ENCODE measurements at places on chromosomes 11 and 22.

DNA sequence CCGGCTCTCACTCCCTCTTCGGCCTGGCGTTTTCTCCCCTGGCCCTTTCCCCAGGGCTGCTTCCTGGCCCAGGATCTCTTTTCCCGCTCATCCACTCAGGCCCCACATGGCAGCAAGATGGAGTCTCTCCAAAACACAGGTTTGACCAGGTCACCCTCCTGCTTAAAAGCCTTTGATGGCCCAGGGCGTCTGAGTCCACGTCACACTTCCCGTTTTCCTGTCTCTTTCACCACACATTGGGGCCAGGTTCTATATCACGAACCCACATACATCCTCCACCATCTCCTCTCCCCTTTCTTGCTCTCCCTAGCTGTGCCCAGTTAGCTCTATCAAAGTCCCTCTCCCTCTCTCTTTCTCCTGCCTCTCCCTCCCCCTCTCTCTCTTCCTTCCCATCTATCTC is 7.8 kb upstream of the LRRC32 start:
- DNase-seq: no peak

GRCh38 chr11:44638032-44638431 is 72.6 kb downstream of the CD82 start:
- DNase-seq: no peak

- no peak for DNase-seq
These were observed 2.2 kb downstream of the MAPK12 start for GRCh38 chr22:50259302-50259701.

- DNase-seq: no peak
These were observed 7.4 kb upstream of the RBMXL2 start for GRCh38 chr11:7081441-7081840.

DNA sequence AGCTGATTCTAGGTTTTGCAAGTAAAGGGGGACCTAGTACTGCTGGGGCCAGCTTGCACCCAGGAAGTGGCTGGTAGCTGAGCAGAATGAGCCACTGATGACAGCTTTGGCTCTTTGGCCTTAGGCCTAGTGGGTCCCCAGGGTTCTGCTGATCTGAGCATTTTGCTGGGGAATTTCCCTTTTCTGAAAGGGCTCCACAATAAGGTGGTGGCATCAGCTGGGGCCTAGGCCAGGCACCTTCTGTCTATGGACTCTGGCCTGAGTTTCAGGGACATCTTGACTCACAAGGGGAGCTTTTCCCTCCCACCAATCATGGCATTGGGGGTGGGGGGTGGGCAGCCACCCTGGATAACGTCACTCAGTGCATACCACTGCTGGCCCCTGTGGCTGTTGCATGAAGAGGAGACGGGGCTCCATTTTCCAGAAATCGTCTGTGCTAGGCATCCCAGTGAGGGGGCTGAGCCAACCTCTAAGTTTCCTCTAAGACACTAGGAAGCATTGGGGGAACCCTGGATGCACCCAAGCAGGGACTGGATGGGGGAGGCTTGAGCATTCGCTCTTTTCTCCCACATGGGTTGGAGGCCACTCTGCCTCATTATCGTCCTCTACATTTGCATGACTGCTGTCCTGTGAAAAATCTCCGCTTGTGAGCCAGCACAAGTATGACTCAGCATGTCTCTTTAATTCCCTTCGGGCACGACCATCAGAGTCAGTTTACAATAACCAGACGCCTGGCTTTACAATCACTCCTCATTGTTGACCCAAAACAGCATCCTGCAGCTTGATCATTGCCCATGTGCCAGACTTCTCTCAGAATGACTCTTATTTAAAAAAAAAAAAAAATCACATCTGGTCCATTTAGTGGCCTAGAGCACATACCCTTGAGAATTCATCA is 145.0 kb upstream of the THY1 start:
- DNase-seq: no peak

- DNase-seq: no peak
These were observed 4.7 kb downstream of the KCNE3 start for GRCh38 chr11:74462631-74463030.

DNA sequence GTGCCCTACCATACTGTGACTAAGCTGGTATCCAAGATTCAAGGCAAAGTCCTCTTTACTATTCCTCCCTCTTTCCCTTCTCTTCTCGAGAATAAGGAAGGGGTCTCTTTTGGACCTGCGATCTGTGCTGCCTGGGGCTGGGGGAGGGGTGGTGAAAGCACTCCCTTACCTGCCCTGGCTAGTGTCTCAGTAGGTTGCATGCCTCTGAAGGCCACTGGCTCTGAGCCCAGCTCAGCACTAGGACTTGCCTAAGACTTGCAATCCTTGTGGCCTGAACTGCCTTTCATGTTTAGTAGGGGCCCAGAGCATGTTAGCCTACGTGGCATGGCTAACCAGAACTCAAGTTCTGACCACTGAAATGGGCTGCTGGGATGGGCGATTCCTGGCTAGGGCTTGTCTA is 13.0 kb upstream of the REXO2 start:
- no peak for DNase-seq

Measured in activated CD4-positive, alpha-beta T cell treated with anti-CD3 and anti-CD28 coated beads for 1 hour (primary cell).